Activated CD4-positive, alpha-beta T cell treated with anti-CD3 and anti-CD28 coated beads, Interleukin-2, amount 10 ng/mL, durations not matched to agents 24 days and 14 days (primary cell): ENCODE measurements at places on chromosomes 4 and X. TPM values are rescaled to one million over a fixed set of nuclear protein-coding genes. Genes with fewer than 3 reads are reported as not detected.

DNA sequence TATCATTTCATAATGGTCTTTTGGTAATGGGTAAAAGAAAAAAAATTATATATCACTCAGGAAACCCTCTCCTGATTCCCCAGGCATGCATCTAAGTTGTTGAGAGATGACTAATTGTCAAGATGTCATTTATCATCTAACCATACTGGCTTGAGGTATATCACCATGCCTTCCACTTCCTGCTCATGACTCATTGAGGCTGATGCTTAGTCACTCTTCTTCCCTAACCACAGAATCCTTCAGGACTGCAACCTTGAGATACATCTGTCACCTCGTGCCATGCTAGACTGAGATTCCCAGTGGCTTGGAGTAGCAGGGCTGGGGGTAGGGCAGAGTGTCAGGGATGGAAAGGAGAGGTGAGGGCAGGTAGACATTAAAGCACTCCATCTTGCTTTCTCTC, 782.5 kb upstream of the INTU start:
- no peaks in the 10 kb centered on the region for H3K36me3 ChIP-seq
- H3K27me3 ChIP-seq = no peaks in the 10 kb centered on the region
- no peak for DNase-seq
- no peaks in the 10 kb centered on the region for H3K4me1 ChIP-seq
- no peak overlapping the region for H3K27ac ChIP-seq

DNA sequence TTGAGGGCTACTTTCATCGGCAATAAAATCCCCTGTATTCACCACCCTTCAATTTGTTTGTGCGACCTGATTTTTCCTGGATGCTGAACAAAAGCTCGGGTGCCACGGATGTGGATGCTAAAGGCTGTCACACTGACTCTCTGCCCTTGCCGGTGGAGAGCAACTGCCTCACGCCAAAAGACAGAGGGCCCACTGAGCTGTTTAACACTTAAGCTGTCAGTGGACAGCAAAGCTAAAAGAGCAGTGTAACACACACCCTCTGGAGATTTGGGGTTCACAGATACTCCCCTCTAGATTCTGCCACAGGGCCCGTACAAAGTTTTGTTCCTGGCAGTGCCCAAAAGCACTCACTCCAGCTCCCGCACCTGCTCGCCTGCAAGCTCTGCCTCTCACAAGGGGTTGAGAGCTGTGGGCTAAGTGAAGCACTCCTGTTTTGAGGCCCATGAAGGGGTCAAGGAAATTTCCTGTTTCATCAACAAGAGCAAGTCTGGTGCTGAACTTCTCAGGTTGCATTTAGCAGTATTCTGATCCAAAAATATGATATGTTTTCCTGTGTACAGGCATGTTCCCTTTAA, 1571.9 kb downstream of the ADGRL3 start:
- H3K36me3 ChIP-seq = no peaks in the 10 kb centered on the region
- DNase-seq = no peak
- no peak overlapping the region for H3K4me3 ChIP-seq
- no peak overlapping the region for H3K27ac ChIP-seq

- H3K27ac ChIP-seq = no peak overlapping the region
- DNase-seq = no peak
- no peaks in the 10 kb centered on the region for H3K36me3 ChIP-seq
- H3K27me3 ChIP-seq = no peaks in the 10 kb centered on the region
- no peaks in the 10 kb centered on the region for H3K4me1 ChIP-seq
Observed at GRCh38 chr4:87317527-87317926, 5.2 kb downstream of the HSD17B13 start.

DNA sequence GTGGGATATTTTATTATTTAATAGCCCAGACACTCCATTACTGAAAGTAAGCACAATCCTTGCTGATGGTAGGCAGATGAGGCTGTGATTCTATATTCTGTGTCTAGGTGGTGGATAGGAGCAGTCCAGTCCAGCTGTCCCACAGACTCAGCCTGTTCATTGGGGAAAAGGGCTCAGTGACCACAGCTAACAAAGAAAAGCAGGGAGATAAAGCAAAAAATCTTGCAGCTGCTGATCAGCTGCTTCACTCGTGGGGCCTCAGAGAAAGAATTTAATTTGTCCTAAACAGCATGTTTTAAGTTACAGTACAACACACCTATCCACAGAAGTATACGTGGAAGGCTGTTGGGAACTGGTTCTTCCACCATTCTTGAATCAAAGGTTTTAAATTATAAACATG, 40.7 kb upstream of the ANK2 start:
- H3K4me1 ChIP-seq = no peaks in the 10 kb centered on the region
- no peak overlapping the region for H3K27ac ChIP-seq
- no peaks in the 10 kb centered on the region for H3K36me3 ChIP-seq

DNA sequence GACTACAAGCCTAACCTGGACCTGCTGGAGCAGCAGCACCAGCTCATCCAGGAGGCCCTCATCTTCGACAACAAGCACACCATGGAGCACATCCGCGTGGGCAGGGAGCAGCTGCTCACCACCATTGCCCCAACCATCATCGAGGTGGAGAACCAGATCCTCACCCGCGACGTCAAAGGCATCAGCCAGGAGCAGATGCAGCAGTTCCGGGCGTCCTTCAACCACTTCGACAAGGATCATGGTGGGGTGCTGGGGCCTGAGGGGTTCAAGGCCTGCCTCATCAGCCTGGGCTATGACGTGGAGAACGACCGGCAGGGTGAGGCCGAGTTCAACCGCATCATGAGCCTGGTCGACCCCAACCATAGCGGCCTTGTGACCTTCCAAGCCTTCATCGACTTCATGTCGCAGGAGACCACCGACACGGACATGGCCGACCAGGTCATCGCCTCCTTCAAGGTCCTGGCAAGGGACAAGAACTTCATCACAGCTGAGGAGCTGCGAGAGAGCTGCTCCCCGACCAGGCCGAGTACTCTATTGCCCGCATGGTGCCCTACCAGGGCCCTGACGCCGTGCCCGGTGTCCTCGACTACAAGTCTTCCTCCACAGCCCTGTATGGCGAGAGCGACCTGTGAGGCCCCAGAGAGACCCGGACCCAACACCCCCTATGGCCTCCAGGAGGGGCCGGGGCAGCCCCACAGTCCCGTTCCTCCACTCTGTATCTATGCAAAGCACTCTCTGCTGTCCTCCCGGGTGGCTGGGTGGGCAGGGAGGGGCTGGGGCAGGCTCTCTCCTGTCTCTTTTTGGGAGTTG, 486.2 kb downstream of the TRAM1L1 start:
- H3K27me3 ChIP-seq = no peaks in the 10 kb centered on the region
- no peak overlapping the region for H3K27ac ChIP-seq
- no peaks in the 10 kb centered on the region for H3K4me1 ChIP-seq
- H3K36me3 ChIP-seq = no peaks in the 10 kb centered on the region
- H3K4me3 ChIP-seq = no peak overlapping the region

The RTL5 gene
- total RNA-seq = 0.19 and 0.21 TPM in 2 replicates

The PPM1K gene
- 38.8 and 43.8 TPM in 2 replicates for total RNA-seq

DNA sequence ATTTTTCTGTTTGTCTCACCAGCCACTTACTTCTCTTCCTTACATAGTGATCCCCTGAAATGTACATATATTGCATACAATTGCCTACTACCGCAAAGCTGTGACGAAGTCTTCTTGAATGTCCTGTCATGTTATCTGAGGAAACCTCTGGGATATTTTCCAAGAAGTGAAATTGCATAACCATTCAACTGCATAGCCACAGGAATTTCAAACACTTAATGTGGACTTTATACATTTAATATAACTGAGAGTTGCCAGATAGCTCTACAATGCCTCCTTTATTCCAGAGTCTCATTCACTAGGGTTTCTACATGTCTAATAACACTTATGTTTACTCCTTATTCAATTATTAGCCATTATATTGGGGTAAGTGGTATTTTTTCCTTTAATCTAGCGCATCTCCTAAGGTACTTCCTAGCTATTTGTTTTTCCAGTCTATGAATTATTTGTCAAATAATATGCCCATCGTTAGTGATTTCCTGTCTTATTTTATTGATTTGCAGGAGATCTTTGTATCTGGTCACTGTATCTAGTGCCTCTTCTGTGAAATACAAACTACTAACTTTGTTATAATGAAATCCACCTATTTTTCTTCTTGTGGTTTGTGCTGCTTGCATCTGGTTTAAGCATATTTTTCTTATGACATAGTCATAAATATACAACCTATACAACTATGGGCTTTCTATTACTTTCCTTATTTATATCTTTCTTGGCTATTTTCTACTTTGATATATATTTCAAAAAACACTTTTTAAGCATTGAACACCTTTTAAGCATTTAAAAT, 69.2 kb upstream of the GRID2 start:
- H3K27ac ChIP-seq = no peak overlapping the region
- H3K4me3 ChIP-seq = no peak overlapping the region
- DNase-seq = no peak
- no peaks in the 10 kb centered on the region for H3K4me1 ChIP-seq

The ELOVL6 gene
- 14.5 and 15.6 TPM in 2 replicates for total RNA-seq

DNA sequence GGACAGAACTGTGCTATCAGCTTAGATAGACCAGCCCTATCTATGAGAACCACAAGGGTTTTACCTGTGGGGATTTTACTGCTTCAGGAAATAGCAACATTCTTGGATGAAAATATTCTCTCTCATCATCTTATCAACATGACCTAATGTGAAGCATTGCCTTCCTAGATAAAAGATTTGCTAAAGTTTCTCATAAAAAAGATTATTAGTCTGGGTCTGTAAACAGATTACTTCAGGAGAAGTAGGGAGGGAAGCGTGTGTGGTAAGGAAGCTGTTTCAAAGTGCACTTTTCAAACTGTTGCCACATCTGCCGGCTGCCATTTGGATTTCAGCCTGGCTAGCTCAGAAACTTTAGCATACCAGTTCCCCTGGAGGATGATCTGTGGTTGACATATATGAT, at the start of gene NOX1:
Gene NOX1 (minus strand): TSS at position 35 of the 400 bp plus-strand sequence. CDS start 220 bp downstream, outside the sequence.
- H3K4me3 ChIP-seq = no peak within 1 kb of the TSS
- H3K4me1 ChIP-seq = no peaks in the 10 kb centered on the region
- DNase-seq = no peak
- no peak within 1 kb of the TSS for H3K27ac ChIP-seq
- no peaks in the 10 kb centered on the region for H3K36me3 ChIP-seq

The PNMA5 gene
- total RNA-seq = not detected in 2 replicates

DNA sequence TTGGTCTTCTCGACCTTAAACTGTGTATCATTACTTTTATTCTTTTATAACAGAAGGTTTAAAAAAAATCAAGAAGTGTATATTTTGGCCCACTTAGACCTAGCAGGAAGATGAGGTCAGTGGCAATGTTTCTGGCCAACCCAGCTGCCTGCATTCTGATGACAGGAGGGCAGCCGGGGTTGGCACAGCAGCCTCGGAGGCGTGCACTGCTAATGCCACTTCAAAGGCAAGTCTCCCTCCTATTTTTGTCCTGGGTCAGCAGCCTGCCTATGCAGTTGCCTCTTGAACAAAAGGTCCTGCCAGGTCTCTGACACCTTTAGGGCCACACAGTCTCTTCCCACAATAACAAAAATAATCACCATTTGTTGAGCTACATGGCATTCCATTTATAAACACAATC, 89.4 kb upstream of the MYOZ2 start:
- no peak for DNase-seq
- H3K27ac ChIP-seq = no peak overlapping the region
- H3K4me1 ChIP-seq = no peaks in the 10 kb centered on the region

The GCNA gene
- total RNA-seq = 3.3 and 4.5 TPM in 2 replicates

DNA sequence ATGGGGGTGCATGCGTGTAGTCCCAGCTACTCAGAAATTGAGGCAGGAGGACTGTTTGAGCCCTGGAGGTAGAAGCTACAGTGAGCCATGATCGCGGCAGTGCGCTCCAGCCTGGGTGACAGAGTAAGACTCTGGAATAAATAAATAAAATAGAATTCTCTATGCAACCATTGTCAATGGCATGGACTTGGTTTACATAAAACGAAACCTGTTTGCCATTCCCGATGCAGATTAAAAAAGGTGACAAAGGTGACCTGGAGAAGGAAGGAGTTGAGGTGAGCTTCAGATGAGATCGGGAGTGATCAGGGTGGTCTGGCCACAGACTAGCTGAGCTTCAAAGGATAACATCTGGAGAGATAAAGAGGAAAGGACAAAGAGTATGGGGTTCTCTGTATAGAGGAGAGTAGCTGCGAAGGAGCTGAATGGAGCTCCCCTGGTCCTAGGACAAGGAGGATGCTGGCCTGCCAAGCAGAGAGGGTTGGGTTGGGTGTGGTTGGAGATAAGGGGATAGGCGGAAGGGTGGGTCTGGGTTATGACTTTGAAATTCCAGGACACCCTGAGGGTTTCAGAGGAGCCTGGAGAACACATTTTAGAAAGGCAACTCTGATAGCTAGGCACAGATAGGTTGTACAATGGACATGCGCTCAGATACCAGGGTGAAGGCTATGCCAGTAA, 98.6 kb downstream of the RBM47 start:
- H3K27me3 ChIP-seq = no peaks in the 10 kb centered on the region
- H3K27ac ChIP-seq = no peak overlapping the region
- no peak for DNase-seq
- peaks cover 6% of the 10 kb centered on the region for H3K4me1 ChIP-seq
- H3K36me3 ChIP-seq = no peaks in the 10 kb centered on the region

DNA sequence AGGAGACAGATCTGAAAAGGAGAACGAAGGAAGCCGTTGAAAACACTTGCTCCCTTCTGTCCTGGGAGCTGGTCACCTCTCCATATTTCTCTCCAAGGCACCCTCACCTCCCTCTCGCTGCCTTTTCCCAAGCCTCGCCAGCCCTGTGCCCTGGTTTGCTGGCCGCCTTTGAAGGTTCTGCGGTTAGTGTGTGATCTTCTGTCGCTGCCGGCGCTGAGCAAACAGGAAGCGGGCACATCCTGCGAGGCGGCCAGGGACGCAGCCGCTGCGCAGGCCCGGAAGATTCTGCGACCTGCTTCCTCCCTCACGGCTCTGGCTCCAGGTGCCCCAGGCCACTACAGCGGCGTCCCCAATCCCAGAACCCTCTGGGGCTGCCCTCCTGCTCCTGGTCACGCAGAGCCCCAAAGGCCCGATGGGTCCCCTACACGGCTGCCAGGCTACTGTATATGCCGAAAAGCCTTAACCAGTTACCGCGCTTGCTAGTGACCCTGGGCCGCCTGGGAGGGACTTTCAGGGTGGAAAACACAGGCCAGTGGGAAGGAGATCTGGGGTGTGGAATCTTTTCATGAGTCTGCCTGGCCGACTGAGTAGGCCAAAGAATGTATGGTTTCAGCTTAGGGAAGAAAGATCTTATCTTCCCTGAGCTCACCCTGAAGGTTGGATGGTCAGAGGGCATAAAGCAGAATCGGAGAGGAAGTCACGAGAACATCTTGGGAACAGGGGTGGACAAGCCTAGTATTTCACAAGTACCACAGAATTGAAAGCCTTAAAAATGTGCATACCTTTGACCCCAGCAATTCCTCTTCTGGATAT, 2.3 kb upstream of the SASH3 start:
- peaks cover 46% of the 10 kb centered on the region for H3K4me1 ChIP-seq
- no peaks in the 10 kb centered on the region for H3K27me3 ChIP-seq
- DNase-seq = peak; percentile 91
- peak overlapping the region; percentile 95 for H3K27ac ChIP-seq
- H3K4me3 ChIP-seq = peak overlapping the region; percentile 84
